ENCODE measurements at places on chromosomes 1 and 21.

DNA sequence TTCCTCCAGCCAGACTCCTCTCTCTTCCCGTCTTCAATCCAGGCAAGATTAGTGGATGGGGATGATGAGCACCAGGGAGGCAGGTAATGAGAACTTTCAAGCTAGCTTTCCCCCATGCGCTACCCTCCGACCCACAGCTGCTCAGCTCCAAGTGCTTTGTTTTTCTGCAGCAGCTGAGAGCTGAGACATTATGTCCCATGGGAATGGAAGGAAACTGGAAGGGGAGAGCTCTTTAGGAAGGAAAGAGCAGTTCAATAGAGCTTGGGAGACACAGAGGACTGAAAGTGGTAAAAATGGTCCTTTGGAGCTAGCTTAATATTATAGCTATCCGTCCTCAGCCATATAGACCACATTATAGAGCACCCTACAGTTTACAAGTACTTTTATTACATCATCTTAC, 39.8 kb downstream of the RAB3B start:
- DNase-seq: no peak

GRCh38 chr1:214330715-214331114, 49.8 kb downstream of the SMYD2 start:
- DNase-seq: no peak

DNA sequence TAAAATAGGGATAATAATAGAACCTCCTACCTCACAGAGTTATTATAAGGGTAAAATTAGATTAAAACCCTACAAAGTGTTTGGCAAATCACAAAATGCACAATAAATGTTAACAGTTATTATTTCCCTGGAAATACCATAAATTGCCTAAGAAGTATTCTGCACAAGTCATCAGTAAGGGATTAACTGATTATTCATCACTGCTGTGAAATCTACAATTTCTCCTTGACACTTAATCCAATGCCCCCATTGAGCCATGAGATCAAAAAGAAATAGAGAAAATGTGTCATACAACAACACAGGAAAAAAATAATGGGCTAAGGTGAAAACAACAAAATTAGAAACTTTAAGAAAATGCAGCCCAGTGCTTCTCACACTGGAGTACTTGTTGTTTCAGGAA, 6.7 kb upstream of the SEC16B start:
- DNase-seq: no peak

DNA sequence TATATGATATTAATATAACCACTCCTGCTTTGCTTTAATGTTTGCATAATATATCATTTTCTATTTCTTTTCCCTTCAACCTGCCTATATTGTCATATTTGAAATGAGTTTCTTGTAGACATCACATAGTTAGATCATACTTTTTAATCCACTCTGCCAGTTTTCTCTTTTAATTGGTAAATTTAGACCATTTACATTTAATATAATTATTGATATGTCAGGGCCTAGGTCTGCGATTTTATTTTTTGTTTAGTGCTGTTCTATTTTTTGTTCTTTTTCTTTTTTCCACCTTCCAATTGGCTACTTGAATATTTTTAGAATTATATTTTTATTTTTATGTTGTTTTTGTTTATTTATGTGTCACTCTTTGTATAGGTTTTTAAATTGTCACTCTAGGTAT, 213.3 kb downstream of the C1orf94 start:
- no peak for DNase-seq

DNA sequence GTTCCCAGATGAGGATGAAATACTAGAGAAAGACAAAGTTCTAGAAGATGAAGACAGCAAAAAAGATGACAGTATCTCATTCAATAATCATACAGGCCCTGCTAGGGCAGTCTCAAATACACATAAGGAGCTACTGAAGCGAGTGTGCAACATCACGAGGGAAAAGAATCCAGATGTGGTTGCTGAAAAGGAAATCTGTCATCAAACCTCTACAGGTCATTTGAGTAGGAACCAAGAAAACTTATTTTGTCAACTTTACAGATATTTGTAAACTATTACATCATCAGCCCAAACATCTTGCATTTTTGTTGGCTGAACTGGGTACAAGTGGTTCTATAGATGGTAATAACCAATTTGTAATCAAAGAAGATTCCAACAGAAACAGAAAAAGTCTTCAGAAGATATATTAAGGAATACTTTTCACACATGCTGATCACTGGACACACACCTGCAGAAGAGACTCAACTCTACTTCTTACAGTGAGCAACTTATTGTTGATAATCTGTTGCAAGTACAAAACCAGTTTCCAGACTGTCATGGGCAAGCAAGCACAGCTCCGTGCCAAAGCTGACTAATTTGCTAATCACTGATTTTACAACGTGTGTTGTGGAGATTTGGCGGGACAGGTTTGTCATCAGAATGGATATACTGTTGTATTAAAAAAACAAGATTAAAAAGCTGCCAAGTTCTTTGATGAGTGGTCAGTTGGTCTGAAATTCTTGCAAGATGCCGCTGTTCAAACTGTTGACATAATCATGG, 42.1 kb downstream of the TRIM33 start:
- DNase-seq: no peak

- no peak for DNase-seq
These were observed 13.3 kb downstream of the KIF26B start for GRCh38 chr1:245168086-245168485.

DNA sequence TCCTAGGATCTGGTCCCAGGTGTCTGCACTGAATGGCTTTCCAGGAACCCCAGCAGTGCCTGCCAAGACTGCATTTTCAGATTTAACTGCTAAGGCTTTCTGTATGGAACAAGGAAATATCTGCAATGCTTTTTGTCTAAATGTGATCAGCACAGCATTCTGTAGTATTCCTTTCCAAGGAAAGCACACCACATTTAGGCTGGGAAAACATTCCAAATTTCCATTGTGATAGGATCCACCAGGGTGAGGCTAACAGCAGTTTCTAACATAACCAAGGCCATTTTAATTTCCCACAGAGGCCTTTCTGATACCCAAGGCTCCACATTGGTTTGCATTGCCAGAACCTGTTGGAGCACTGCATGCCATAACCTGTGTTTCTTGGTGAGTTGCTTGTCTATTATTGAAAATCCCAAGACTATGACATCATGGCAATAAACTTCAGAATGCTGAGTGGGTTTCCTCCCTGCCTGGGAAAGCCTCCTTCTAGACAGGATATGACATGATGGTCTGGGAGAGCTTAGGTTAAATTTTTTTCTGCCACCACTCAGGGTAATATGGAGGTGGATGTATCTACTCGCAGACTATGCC, 23.3 kb upstream of the PTGFRN start:
- DNase-seq: no peak

DNA sequence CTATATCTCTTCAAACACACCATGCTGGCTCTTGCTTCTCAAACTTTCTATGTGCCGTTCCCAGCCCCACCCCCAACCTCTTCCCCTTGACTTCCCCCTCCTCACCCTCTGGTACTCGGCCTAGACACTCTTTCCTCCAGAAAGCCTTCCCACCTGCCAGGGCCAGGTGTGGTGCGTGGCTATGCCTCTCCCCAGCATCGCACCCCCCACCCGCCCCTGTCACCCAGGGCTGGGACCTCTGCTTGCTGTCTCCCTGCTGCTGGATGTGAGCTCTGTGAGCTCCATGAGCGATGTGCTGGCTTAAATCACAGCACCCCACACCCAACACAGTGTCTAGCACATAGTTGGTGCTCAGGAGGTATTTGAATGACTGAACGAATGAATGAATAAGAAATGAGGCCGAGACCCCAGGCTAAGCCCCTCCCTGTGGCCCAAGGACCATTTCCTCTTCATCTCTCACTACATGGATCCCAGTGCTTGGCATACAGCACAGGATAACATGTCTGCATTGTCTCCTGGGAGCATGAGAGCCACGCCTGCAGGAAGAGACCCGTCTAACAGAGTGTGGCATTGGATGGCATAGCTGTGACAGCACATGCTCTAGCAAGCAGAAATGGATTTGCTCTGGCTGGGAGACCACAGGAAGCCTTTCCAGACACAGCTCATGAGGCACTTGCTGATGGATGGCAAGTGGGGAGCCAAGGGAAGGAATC, 19.7 kb downstream of the TNNT2 start:
- no peak for DNase-seq

Data from CD4-positive, alpha-beta T cell treated with Interleukin-2 at 100 ng/mL for 4 hours (primary cell).